IPS DF 6.9 (cell line): ENCODE measurements at places on chromosomes 13 and 19.
A peak's percentile ranks its signal among the peaks of the same experiment; 100 is the strongest.

DNA sequence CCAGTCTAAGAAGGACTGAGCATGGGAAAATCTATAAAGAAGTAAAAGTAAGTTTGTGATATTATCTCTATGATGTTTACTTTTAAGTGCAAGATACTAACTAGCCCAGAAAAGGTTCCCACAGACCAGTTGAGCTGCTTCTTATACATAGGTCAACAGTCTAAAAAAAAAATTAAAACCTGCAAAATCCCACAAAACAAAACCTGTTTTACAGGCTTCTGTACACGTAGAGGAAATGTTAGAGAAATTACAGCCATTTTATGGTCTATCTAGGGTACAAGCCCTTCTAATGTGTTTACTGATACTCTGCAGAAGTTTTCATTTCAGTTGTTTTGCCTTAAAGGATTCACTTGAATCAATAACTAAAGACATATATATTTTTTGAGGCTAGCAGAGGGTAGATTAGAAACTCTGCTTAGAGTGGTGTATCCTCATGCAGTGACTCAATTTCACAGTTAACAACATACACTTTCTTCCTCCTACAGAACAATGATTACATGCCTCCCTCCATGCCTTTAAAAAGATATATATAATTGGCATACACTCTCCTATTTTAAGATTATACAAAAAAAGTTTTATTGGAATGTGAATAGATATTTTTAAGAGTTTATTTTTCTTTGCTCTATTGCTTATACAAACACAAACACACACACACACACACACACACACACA is 43.9 kb downstream of the CAB39L start:
- DNase-seq, result no peak

DNA sequence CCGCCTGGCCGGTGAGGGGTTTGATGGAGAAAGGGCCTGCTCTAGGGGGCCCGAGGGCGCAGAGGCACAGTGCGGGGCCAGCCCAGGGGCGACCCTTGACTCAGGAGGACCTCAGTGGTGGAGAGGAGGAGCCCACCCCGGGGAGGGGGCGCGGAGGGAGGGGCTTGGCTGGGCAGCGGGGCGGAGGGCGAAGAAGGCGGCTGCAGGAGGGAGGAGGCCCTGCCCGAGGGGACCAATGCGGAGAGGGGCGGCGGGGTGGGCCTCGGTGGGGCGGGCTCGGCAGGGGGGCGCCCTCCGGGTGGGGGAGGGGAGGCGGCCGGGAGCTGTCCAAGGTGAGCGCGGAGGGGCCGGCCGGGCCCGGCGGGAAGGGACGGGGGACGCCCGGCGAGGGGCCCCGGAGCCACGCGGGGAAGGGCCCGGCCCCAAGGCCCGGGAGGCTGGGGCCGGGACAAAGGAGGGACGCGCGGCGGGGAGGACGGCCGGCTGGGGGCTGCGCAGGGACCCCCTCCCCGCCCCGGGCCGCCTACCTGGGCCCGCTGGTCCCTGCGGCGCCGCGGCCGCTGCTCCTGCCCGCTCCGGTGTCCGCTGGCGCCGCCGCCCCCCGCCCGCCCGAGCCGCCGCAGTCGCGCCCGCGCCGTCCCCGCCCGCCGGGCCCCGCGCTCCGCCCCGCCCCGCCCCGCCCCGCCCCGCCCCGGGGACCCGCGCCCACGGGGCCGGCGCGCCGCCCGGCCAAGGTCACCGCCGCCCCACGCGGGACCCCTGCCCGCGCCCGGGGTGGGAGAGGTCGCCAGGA is at the start of gene DIRAS1:
DIRAS1 (minus strand) TSS at position 596 of the 793 bp plus-strand sequence. CDS start 3,566 bp downstream, outside the sequence.
- no peak for DNase-seq

DNA sequence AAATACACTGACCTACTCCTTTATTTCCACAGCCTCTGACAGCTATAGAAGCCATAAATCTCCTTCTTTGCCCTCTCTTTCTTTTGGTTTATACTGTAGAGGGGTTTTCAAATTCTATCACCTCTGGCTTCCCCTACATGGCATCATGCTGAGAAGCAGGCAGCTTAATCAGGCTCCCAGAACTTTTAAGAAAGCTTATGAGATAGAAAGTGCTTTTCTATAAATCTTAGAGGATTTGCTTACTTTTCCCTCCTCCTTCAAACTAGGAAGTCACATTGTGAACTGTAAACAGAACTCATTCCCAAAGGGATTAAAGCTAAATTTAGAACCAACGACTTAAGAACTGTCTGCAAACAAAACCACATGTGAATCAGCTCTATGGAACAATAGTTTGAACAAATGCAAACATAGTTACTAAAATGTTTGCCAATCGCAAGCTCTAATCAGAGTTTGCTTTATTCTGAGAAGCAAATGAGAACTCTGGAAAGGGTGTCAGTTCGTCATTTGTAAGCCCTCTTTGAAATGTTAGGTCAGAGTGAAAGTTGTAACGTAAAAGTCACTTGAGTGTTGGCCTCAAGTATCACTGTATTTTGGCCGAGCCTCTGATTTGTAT is 344.1 kb downstream of the RFC3 start:
- DNase-seq, result no peak

- peak; percentile 70 for DNase-seq
These were observed 23.6 kb upstream of the RFXAP start for GRCh38 chr13:36795463-36795862.

GRCh38 chr13:30872685-30873461 is 33.2 kb upstream of the MEDAG start:
- no peak for DNase-seq

DNA sequence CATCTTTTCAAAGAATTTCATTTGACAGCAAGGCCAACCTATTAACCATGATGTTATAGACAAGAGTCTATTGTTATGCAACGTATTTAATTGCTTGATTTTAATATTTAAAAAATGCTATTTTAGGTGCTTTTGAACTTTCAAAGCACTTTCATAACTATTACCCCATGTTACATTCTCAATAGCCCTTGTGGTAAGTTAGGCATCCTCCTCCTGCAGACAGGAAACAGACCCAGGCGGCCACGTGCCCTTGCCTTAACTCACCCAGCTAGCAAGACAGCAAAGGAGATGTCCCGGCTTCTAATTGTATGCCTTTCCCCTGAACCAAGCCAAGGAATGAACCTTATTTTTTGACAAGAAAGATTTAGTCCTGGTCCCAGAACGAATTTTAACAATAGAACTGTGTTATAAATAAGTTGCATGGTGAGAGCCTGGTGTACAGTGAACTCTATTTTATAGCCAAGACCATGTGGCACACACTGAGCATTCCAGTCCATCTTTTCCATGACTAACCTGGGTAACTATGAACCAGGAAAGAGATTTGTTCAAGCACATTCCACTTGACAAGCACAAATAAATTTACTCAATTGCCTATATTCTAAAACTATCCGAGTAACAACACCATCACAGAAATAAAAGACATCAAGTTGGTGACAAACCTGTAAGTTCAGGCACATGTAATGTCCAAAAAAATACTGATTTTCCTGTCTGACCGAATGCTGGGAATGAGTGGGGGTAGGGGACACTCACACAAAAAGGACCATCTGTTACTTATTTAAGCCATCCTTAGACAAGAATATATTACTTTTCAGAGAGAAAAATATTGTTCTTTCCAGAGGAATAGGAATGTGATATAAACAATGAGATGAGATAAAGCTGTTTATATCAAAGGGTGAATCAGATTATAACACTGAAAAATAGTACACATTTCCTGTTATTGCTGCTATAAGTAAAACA is 163.0 kb downstream of the EFNB2 start:
- DNase-seq, result no peak
